ENCODE measurements at places on chromosomes 3 and 15. TPM values are rescaled to one million over a fixed set of nuclear protein-coding genes. Genes with fewer than 3 reads are reported as not detected.

Gene SGO1
- total RNA-seq = 15.5 TPM

Gene GOLGA6B
- not detected for total RNA-seq

Gene CCDC191
- 1.1 TPM for total RNA-seq

Gene CSPG4
- total RNA-seq = 15.3 TPM

Gene CDHR4
- total RNA-seq = not detected

Gene CTXN2
- not detected for total RNA-seq

Gene SYNPR
- not detected for total RNA-seq

Gene NXPE3
- 10.9 TPM for total RNA-seq

Gene XCR1
- not detected for total RNA-seq

Gene RPSA
- 858 TPM for total RNA-seq

Gene SENP5
- total RNA-seq = 70.4 TPM

Gene CLDN18
- not detected for total RNA-seq

Gene KNG1
- total RNA-seq = not detected

Measured in placental pericyte (primary cell).